CD4-positive, alpha-beta T cell treated with Interleukin-17A for 1 hour (primary cell): ENCODE measurements at places on chromosomes 1 and 21.

GRCh38 chr1:206873603-206874188, 8.3 kb downstream of the IL20 start:
- no peak for DNase-seq

DNA sequence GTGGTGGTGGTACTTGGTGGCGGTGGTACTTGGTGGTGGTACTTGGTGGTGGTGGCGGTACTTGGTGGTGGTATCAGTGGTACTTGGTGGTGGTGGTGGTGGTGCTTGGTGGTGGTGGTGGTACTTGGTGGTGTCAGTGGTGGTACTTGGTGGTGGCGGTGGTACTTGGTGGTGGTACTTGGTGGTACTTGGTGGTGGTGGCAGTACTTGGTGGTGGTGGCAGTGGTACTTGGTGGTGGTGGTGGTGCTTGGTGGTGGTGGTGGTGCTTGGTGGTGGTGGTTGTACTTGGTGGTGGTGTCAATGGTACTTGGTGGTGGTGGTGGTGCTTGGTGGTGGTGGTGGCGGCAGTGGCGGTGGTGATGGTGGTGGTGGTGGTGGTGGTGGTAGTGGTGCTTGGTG, 20.2 kb downstream of the COQ8A start:
- DNase-seq, result no peak

DNA sequence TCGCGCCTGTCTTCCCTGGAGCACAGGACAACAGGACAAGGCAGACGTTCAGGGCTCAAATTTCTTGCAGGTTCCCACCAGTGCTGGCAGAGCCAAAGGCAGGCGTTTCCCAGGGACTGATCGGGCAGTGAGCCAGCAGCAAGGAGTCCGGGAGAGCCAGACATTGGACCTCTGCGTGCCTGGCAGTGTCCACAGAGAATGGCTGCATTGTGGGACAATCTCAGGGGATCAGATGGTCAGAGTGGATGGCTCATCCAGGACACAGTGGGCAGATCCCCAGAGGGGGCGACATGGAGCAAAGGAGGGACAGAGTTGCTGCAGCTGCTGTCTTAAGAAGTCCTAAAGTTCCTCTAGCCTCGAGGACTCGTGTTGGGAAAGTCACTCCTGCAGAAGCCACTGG, 4.6 kb downstream of the TMEM63A start:
- DNase-seq, result no peak

GRCh38 chr21:15037095-15037899, 27.5 kb downstream of the NRIP1 start:
- no peak for DNase-seq

DNA sequence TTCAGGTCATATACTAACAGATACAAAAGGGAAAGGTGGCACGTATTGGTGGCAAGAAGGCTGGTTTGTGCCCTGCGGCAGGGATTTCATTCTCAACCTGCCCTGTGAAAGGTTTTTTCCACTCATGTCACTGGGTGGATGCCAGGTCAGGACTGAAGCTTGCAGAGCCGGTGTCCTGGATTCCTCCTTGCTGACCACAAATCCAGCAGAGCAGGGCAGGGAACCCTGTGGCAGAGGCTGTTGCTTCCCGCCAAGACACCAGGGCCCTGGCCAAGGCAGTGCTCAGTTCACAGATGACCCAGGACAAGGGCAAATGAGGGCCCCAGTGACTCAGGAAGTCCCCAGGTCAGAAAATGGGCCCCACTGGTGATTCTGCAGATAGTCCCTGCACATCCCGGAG, 16.4 kb downstream of the BSND start:
- no peak for DNase-seq

DNA sequence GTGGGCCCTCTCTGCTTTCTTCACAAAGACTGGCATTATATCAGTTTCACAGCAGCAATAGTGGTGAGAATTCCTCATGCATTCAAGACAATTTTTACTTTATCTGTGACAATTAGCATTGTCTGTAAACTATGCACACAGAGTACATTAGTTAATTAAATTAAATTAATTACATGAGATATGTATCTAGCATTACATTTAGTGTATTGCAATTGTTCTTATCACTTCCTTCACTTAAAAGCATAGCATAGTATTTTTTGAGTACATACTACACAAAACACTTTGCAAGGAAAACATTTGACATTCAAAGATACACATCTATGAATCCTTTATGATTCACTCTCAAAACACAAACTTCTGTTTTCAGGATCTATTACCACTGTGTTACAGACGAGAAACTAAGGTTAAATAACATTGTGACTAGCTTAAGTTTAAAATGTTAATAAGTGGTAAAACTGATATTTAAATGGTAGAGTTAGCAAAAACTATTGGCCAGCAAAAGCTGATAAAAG, 1542.6 kb downstream of the PLA2G4A start:
- no peak for DNase-seq

DNA sequence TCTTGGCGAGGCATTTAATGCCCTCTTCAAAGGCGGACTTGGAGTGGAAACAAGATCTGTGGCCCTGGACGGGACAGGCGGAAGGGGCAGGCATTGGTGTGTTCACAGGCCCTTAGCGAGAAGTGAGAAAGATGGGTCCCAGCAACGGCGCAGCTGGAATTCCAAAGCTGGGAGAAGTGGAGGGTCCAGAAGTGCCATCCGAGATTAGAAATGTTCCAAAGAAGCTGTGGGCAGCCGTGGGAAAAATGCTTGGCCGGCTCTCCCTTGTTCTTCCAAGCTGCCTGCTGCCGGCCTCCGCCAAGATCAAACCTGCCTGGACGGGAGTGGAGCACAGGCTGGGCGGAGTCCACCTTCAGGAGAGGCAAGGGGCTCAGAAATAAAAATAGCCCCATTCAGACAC, 69.4 kb upstream of the ACTRT2 start:
- no peak for DNase-seq

DNA sequence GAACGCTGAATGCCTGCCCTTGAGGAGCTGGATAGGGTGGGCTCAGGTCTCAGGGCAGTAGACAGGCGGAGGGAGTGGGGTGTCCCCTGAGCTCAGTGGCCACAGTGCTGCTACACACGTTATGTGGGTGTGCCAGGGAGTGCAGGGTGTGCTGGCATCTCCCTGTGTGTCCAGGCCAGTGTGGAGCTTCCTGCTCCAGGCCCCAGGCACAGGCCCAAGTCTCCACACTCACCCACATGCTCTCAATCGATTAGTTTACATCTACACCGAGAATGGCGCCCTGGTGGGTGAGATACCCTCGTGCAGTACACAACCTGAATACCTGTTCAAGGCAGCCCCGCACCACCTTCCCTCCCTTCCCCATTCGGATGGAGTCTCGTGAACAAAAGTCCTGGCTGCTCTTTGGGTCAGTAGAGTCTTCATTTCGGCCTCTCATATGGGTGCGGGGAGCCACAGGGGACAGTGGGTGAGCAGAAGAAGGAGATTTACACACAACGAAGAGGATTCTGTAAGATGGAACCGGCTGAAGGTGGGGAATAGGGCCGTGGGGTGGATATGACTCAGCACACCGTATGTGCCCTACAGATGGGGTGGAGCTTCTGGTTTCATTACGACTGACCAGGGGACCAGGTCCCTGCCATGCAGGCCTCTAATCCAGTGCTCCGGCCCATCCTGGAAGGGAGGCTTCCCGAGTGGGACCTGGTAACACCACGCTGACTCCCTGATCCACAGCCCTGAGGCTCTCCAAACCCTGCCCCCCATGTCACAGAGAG, 93.3 kb downstream of the SPSB1 start:
- no peak for DNase-seq

DNA sequence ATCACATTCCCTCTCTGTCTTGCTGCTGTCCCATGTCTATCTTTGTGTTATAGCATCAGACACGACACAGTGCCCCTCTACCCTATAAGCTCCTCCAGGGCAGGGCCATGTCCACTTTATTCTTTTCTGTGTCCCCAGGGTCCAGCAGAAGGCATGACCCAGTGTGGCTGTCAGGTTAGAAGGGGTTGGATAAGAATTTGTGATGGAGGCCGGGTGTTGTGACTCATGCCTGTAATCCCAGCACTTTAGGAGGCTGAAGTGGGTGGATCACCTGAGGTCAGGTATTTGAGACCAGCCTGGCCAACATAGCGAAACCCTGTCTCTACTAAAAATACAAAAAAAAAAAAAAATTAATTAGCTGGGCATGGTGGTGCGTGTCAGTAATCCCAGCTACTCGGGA, 26.3 kb upstream of the RNF19B start:
- no peak for DNase-seq
